Hair follicle dermal papilla cell (primary cell): ENCODE measurements at places on chromosomes 3 and 15. TPM values are rescaled to one million over a fixed set of nuclear protein-coding genes. Genes with fewer than 3 reads are reported as not detected.

The CTXN2 gene
- total RNA-seq, result not detected in 2 replicates

The CP gene
- total RNA-seq, result 0.61 and 4.1 TPM in 2 replicates

The SELENOK gene
- total RNA-seq, result 11.8 and 12.1 TPM in 2 replicates

The CCDC54 gene
- not detected in 2 replicates for total RNA-seq

The CGNL1 gene
- total RNA-seq, result 0.49 and 0.65 TPM in 2 replicates

The SLCO3A1 gene
- total RNA-seq, result 7.3 and 9.2 TPM in 2 replicates

The DAZL gene
- under 0.01 and 0.16 TPM in 2 replicates for total RNA-seq

The KBTBD12 gene
- not detected in 2 replicates for total RNA-seq

The TNNC1 gene
- total RNA-seq, result 3.1 and 5.5 TPM in 2 replicates
